Mesendoderm (in vitro differentiated cells): ENCODE measurements at places on chromosomes 2 and 18.
A peak's percentile ranks its signal among the peaks of the same experiment; 100 is the strongest.

- peak; percentile 40 for DNase-seq
Observed at GRCh38 chr2:230908595-230909191, 16.3 kb downstream of the GPR55 start.

GRCh38 chr2:222146488-222146887, 152.3 kb downstream of the PAX3 start:
- DNase-seq: no peak

- no peak for DNase-seq
Observed at GRCh38 chr2:25389161-25389560, 47.4 kb upstream of the DNMT3A start.

GRCh38 chr2:16434393-16434792, 231.2 kb downstream of the CYRIA start:
- no peak for DNase-seq
